ENCODE measurements at places on chromosomes 7 and 10. TPM values are rescaled to one million over a fixed set of nuclear protein-coding genes. Genes with fewer than 3 reads are reported as not detected.

The EBLN1 gene
- total RNA-seq, result not detected

GRCh38 chr7:151963895-151964870 is 7.9 kb downstream of the GALNTL5 start:
- no peak overlapping the region for H3K4me3 ChIP-seq
- no peaks in the 10 kb centered on the region for H3K36me3 ChIP-seq
- peak; percentile 56 for DNase-seq
- no peaks in the 10 kb centered on the region for H3K4me1 ChIP-seq

DNA sequence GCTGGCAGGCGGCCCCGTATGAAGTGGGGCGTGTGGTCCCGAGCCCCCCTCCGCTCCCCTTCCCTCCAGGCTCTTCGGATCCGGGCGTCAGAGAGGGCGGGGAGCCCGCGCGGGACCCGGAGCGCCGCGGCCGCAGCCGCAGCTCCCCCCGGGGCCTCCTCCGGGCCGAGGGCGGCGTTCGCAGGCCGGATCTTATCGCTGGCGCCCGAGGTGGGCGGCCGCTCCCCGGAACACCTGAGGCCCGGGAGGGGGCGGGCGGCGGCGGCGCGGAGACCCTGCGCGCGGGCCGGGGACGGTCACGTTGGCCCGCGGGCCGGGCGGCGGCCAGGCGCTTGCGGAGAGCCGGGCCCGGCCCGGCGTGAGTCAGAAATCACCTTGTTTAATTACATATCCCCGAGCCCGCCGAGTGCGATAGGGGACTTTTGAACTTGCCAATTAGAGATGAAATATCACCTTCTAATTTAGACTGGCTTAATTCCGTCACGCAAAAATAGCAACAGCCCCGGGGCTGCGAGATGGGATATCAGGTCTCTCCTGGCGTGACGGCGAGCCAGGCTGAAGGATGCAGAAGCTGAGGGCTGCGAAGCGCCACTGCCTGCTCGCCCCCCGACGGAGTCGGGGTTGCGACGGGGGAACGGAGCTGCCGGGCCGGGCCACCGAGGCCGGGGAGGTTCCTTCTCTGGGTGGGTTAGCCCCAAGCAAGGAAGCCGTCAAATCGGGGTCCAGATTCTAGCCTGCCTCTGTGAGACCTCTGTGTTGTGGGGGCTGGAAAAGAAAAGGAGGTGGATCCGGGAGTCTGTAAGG is 43.4 kb downstream of the LDB3 start:
- DNase-seq, result peak; percentile 86
- peak overlapping the region; percentile 98 for H3K27ac ChIP-seq
- peaks cover 60% of the 10 kb centered on the region for H3K36me3 ChIP-seq
- peaks cover 49% of the 10 kb centered on the region for H3K4me1 ChIP-seq

GRCh38 chr7:21044913-21045568 is 258.4 kb upstream of the SP8 start:
- H3K36me3 ChIP-seq, result no peaks in the 10 kb centered on the region
- H3K4me3 ChIP-seq, result no peak overlapping the region
- DNase-seq, result no peak
- peaks cover 4% of the 10 kb centered on the region for H3K27me3 ChIP-seq

DNA sequence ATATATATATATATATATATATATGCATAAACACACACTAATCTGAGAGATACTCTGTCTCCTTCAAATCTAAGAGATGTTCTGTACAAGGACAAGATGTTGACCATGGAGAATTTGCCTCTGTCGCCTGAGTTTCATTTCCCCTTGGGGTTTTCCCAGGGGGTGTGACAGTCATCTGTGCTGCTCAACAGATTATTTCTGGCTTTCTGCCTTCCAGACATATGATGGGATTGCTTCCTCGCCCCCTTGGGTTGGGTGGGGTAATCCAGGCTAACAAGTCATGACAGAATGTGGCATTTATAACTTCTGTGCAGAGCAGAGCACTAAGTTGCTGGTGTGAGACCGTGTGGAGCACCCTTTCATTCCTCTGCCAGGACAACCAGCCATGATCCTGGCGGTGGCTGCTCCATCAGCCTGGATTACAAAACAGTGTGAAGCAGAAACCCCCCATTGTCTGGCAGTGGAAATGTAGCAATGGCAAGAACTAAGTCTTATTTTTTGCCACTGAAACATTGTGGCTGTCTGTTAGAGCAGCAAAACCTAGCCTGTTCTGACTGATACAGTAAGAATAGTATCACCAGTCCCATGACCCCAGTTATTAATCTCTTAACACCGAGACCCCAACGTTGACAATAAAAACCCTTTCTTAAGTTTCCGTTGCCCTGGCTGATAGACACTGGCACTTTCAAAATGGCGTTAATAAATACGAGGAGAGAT is 13.7 kb upstream of the USP6NL start:
- no peak overlapping the region for H3K4me3 ChIP-seq
- peaks cover 2% of the 10 kb centered on the region for H3K27me3 ChIP-seq
- no peaks in the 10 kb centered on the region for H3K4me1 ChIP-seq
- no peaks in the 10 kb centered on the region for H3K36me3 ChIP-seq
- DNase-seq, result no peak
- H3K27ac ChIP-seq, result no peak overlapping the region

DNA sequence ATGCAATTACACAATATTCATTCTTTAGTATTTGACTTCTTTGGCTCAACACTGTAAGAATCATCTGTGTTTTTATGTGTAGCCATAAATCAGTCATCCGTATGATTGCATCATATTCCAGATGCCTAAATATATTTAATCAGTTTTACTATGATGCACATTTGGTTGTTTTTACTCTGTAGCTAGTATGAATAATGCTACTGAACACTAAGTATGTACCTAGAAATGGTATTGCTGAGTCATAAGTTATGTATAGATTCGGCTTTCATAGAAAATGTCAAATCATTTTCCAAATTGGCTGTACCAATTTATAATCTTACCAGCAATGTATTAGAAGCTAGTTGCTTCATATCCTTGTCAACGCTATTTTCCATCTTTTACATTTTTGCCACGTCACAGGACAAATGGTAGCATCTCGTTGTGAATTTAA is 197.3 kb upstream of the PLXNA4 start:
- H3K4me1 ChIP-seq, result no peaks in the 10 kb centered on the region
- no peak for DNase-seq
- no peaks in the 10 kb centered on the region for H3K36me3 ChIP-seq
- no peak overlapping the region for H3K27ac ChIP-seq
